T-helper 22 cell (primary cell): ENCODE measurements at places on chromosomes 6 and 20.
A peak's percentile ranks its signal among the peaks of the same experiment; 100 is the strongest.

DNA sequence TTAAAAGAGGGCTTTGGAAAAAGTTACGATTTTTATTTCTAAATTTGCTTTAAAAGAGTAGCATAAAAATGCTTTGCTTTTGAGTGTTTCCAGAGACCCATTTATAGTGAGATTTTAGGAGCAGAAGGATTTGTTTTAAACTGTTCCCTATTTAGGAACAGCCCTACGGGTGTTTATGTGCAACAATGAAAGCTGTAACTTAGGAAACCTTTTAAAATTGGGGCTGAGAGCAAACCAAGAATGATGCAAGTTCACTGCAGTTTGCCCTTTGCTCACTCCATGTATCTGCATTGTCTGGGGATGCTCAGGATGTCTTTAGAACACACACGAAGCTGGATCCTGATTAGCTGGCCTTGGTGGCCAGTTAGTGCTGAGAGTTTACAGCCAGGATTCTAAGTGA, 40.9 kb downstream of the GHRH start:
- DNase-seq: no peak

DNA sequence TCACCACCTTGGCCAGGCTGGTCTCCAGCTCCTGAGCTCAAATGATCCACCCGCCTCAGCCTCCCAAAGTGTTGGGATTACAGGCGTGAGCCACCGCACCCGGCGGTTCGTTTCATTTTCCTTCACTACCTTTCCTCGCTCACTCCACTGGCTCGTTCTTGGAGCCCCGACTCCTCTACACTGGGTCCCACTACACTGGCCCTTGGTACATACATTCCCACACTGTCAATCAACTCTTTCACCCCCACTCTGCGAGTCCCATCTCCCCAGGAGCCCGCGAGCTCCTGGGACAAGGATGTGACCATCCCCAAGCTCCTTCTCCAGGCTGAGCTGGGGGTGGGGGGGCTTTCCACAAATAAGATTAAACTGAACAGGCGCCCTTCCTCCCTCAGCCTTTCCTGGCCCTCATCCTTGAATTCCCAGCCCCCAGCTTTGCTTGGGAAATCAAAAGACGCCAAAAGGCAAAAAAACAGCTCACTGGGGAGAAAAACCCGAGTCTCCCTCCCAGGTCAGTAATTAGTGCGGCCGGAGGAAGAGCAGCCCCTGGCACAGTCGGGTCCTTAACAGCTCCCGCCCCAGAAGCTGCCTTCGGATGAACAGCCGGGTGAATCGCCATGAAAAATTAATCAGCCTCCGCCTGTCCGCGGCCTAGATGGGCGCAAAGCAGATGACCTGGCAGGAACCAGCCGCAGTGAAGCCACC, 42.8 kb upstream of the LY86 start:
- DNase-seq: no peak

DNA sequence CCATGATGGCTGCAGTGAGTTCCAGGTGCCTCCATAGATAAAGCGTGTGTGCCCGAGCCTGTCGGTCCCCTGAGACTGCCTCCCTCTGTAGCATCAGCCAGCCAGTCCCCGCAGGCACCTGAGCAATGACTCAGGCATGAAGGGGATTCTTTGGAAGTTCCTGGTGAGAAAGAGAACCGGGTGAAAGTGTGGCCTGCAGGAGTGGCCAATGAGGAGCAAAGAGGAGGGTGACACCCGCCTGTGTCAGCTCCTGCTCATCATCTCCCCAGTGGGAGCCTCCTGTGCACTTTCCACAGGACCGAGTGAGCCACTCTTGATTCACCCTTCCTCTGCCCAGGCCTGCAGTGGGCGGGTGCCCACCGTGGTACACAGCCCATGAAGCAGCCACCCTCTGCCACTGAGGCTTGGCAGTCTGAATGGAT, 71.2 kb upstream of the PTPN1 start:
- no peak for DNase-seq

GRCh38 chr6:24004062-24004461, 122.0 kb upstream of the NRSN1 start:
- DNase-seq: no peak

- no peak for DNase-seq
Observed at GRCh38 chr6:324729-325125, 32.4 kb downstream of the DUSP22 start.

- DNase-seq: no peak
Observed at GRCh38 chr20:32316667-32317066, 39.2 kb downstream of the KIF3B start.

- DNase-seq: no peak
Observed at GRCh38 chr20:57215826-57216471, 50.5 kb downstream of the BMP7 start.

GRCh38 chr6:107932580-107932979, 25.4 kb downstream of the SEC63 start:
- no peak for DNase-seq

DNA sequence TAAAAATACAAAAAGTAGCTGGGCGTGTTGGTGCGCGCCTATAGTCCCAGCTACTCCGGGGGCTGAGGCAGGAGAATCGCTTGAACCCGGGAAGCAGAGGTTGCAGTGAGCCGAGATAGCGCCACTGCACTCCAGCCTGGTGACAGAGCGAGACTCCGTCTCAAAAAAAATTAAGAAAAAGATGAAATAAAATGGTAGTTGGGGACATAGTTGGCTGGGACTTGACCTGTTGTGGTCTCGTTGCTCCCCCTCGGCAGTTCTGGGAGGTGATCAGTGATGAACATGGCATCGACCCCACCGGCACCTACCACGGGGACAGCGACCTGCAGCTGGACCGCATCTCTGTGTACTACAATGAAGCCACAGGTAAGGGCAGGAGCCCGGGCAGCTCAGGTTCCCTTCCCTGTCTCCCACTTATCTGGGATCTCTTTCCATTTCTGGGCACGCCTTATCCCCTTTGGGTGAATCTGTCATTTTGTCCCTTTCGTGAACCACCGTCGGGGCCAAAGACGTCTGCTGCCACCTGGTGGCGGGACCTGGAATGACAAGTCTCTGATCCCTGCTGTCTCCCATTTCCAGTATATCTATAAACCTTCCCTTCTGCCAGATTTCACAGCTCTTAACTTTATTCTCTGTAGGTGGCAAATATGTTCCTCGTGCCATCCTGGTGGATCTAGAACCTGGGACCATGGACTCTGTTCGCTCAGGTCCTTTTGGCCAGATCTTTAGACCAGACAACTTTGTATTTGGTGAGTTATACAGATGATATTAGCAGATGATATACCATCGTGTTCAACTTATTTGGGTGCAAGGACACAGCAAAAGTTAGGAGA, 2.3 kb downstream of the TUBB start:
- DNase-seq: peak; percentile 55

DNA sequence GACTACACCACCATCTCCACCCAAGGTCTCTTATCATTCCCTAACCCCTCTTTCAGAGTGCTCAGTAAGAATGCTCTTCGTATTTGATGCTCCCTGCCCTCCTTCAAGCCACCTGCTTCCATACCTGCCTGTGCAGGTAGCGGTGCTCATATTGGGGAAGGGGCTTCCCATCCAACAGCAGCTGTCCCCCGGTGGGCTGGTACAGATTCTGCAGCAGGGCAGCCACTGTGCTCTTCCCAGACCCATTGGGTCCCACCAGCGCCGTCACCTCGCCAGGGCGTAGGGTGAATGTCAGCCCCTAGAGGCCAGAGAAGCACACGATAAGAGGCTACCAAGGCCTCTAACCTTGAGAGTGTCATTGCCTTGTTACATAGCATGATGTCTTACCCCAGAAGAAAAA, 3.9 kb upstream of the PSMB8 start:
- no peak for DNase-seq

DNA sequence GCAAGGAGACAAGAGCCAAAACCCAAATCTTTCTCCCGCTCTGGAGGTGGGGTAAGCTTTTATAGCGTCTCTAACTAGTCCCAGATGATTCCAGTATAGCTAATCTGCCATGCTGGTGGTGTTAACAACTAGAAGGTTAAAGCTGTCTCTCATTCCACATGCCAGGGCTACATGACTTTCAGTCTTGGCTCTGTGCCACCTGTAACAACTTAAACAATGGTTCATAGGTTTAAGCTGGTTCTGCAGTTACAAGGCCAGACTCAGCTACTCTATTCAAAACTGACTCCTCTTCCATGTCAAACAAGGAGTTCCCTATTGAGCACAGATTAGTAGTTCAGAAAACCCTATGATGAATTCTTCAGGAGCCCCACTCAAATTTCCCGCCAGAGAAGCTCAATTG, 128.9 kb downstream of the ELOVL4 start:
- DNase-seq: no peak

DNA sequence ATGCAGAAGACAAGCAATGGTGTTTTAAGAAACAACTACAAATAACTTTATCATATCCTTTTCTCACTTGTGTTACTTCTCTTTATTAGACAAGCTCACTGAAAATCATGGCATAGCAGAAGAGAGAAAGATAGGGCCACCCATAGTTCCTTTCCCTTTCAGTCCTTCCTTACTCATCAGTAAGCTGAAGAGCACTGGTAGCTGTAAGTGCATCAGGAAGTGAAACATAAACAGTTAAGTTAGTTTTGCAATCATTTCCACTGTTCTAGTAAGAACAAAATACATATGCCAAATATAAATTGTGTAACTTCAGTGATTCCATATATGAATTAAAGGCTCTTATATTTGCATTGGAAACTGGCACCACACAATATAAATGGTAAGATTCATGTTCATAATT, 220.1 kb downstream of the HACE1 start:
- no peak for DNase-seq

DNA sequence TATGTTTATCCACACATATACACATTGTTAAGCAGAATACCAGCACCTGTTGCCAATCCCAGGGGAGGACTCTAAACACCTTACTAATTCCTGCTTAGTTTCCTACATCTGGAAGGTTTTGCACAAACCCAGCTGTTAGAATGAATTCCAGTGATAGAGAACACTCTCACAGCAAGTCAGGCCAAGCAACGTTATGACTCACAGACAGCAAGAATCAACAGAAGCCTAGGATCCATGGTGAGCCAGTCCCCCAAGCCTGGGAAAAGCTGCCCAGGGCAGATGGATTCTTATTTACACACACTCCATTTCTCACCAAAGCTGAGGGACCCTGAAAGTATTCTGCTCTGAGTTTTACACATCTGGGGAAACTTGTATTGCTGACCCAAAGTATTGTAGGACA, 291.7 kb downstream of the SLC35F1 start:
- DNase-seq: no peak

- DNase-seq: no peak
Observed at GRCh38 chr20:19291024-19291817, 78.8 kb downstream of the SLC24A3 start.

GRCh38 chr20:9510911-9511310, 3.5 kb upstream of the LAMP5 start:
- DNase-seq: no peak

DNA sequence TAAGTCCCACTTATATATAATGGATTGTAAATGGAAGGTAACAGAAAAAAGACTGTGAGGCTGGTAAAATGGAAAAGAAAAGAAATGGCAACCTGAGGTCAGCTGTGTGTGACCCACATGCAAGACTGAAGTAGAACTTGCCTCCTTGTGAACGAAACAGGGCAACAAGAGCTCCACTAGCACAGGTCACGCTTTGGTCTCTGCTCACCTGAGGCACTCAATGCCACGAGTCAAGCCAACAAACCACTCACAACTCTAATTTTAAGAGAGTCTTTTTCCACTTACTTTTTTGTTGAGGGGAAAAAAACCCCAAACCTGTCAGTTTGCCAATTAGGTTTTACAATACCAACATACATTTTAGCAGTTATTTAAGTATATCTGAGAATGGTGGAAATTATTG, 65.2 kb downstream of the PDE10A start:
- DNase-seq: no peak

DNA sequence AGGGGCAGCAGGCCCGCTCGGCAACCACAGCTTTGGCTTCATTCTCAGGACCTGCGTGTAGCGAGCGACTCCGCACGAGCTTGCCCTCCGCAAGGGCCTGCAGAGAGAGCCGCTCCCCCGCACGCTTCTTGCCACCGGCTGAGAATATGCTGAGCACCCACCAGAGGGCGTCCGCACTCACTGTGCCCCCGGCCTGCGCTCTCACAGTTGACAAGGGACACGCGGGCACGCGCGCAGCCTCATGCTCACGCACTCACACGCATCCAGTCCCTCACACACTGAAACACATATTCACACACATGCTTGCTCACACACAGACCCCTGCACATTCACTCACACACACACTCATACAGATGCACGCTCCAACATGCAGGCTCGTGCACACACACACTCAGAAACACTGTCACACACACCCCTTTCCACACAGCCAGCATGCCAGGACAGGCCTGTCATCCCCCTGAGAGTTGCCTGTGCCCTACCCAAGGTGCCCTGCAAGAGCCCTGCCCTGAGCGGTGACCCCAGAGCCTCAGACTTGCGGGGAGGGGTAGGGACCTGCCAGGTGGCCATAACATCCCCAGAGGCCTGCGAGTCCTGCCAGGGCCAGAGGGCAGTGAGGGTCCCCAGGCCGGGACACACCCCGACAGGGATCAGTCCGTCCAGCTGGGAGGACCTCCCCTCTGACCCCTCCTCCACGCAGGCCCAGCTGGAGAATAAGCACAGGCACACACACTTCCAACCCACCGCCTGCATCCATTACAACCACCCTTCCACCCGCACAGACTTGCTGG, 174.1 kb downstream of the BMP7 start:
- DNase-seq: no peak

- DNase-seq: no peak
Observed at GRCh38 chr6:17429383-17430061, 36.1 kb downstream of the CAP2 start.

DNA sequence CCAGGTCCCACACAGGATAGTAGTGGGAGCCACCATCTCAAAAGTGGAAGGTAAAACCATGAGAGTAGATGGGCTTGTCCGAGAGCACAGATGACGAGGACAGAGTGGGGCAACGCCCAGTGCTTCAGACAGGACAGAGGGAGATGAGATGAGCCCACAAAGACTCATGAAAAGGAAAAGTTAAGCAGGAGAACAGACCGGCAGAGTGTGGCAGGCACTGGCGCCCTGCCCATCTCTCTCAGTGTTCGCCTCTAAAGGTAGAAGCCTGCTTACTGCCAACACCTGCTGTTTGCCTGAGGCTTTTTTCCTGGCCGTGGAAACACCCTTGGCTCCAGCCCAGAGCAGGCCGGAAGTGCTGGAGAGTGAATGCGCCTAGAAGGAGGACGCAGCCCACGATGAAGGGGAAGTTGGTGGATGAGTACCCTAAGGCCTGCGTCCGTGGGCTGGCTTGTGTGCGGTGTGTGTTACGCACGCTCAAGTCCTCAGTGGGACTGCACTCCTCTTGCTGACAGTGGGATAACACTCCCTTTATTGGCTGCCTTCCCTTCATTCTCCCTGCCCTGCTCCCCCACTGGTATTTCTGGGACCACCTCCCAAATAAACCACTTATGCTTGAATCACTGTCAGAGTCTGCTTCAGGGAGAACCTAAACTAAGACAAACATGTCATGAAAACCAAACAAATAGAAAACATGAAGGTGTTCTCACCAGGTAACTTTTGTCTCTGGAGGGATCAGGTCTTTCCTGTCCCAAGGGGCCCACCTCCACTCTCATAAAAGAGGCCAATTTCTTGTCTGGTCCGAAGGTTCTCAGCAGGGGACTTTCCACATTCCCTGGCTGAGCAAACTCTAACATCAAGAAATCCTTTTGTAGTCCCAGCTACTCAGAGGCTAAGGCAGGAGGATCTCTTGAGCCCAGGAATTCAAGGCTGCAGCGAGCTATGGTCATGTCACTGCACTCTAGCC, 9.1 kb upstream of the FOXP4 start:
- no peak for DNase-seq

- DNase-seq: peak; percentile 37
Observed at GRCh38 chr6:36120979-36121786, 9.1 kb upstream of the MAPK13 start.

- no peak for DNase-seq
Observed at GRCh38 chr6:46521464-46521971, 30.3 kb upstream of the RCAN2 start.
